ENCODE measurements at places on chromosomes 6 and 20. TPM values are rescaled to one million over a fixed set of nuclear protein-coding genes. Genes with fewer than 3 reads are reported as not detected.

SLC32A1 gene
- not detected for total RNA-seq

FBXO30 gene
- 3.3 TPM for total RNA-seq

OTOR gene
- not detected for total RNA-seq

FAM162B gene
- not detected for total RNA-seq

TCP11 gene
- not detected for total RNA-seq

UBE2C gene
- total RNA-seq, result 200 TPM

TRAPPC3L gene
- not detected for total RNA-seq

LST1 gene
- not detected for total RNA-seq

TNFAIP3 gene
- 8.4 TPM for total RNA-seq

ZNF341 gene
- 3.0 TPM for total RNA-seq
